Activated T-cell treated with anti-CD3 and anti-CD28 coated beads for 48 hours (primary cell): ENCODE measurements at places on chromosomes 2 and 18.

DNA sequence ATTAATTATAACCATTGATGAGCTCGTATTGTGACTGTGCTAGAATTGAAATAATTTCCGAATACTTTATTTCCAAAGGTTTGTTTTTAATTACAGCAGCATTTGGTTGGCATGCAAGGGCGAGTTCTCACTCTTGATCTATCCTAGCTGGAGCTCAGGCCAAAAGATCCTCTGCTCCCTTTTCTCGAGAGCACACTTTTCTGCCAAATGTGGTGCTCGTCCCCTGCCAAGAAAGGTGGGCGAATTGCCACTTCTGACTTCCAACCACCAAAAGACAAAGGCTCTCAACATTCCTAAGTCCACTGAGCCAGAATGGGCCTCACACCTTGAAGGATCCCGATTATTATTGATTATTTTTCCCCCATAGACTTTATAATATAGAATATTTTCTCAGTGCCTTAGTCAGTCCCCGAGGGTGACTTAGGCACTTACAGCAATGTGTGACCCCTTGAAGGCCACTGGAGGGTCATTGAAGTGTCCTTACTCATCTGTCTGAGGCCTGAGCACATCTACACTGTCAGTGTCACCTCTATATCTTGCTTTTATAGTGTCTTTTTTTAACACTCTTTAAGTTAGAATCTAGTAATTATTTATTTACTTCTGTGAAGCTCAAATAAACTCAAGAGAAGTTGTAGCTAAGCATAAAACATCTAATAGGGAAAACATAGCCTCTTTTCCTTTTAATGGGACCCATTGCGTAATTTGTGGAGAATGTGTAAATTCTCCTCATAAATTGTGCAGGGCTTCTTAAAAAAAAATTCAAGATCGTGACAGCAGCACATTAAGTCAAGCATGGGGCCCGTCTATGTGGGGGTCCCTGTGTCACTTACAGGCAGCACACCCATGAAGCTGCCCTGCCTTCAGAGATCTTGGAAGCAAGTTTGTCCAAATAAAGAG lies 98.3 kb downstream of the MEIS1 start:
- no peak for DNase-seq

DNA sequence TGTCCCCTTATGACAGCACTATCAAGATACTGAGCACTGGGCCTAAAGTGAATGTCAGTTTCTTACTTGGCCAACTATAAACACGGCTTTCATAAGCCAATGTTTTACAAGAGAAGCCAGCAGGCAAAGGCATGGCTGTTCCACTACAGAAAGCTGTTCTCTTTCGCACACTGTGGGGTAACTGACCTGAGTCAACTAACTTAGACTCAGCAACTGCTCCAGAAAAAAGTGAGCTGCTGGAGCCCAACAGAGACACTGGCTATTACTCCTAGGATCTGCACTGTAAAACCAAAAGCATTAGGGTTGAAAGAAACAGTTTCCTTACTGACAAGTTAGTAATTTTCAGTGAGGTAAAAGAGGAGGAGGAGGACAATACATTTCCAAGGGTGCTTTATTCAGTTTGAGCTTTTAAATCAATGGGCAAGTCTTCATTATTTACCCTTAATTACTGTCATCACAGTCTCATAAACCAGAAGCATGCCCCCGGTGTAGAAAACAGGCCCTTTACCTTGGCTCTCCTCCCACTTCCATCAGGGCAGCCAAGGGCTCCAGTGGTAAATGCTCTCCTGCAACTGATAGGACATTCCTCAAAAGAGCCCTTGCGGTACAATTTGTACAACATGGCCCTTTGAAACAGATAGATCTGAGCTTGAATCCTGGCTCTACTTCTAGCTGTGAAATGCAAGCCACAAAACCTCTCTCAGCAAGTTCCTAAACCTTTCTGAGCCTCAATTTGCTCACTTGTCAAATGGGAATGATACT lies 275.7 kb downstream of the PDE11A start:
- no peak for DNase-seq

GRCh38 chr2:31893094-31893493 lies 117.7 kb downstream of the MEMO1 start:
- DNase-seq: no peak

DNA sequence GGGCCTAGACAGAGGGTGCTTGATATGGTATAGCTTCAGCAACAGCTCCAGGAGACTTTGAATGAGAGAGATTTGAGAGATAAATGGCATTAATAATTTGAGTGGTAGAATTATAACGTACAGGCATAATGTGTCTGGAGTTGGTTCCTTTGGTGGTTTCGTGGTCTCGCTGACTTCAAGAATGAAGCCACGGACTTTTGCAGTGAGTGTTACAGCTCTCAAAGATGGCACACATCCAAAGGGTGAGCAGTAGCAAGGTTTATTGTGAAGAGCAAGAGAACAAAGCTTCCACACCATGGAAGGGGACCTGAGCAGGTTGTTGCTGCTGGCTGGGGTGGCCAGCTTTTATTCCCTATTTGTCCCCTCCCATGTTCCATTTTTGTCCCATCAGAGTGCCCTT lies 23.1 kb downstream of the PDCD1 start:
- no peak for DNase-seq

DNA sequence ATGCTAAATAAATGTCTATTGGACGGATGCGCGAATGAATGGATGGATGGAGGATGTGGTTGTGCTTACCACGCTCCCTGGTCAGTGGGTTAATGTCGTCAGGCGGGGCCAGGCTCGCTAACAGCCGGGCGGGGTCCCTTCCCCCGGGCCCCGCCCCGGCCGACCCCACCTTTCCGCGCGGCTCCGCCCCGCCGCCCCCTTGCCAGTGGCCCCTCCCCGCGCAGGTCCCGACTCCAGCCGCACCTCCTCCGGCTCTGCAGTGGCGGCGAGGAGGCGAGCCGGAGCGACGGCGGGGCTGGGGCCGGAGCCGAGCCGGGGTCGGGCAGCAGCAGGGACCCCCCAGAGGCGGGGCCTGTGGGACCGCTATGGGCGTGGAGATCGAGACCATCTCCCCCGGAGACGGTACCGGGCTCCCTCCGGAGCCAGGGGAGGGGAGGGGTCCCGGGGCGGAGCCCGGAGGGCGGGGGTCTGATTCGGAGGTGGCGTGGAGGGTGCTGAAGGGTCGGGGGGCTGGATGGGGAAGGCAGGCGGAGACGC lies at the start of gene FKBP1B:
TSS of gene FKBP1B (plus strand) at position 257 of the 537 bp plus-strand sequence. CDS start at position 366, 109 bp downstream.
- DNase-seq: peak; percentile 63

DNA sequence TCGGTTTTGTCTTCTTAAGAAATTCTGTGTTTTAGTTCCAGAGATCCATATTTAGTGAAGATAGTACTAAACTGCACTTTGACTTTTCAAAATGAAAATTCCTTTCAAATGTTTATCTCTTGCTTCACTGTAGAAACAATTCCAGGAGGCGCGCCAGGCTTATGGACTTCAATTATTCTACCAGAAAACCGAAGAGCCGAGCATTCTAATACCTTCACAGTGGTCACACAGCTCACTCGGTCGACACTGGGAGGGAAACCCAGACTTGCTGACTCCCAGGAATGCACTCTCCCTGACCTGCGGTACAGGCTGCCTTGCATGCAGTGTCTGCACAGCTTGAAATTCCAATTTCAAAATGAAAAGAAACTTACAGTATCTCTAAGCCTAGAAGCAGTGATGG lies 119.9 kb upstream of the PIEZO2 start:
- DNase-seq: no peak
